SW 1271 (cell line): ENCODE measurements at places on chromosomes 5 and 9.

GRCh38 chr9:129885018-129885669, 49.9 kb downstream of the USP20 start:
- DNase-seq: no peak

- DNase-seq: no peak
Observed at GRCh38 chr5:132526974-132527564, 16.3 kb downstream of the IL5 start.

DNA sequence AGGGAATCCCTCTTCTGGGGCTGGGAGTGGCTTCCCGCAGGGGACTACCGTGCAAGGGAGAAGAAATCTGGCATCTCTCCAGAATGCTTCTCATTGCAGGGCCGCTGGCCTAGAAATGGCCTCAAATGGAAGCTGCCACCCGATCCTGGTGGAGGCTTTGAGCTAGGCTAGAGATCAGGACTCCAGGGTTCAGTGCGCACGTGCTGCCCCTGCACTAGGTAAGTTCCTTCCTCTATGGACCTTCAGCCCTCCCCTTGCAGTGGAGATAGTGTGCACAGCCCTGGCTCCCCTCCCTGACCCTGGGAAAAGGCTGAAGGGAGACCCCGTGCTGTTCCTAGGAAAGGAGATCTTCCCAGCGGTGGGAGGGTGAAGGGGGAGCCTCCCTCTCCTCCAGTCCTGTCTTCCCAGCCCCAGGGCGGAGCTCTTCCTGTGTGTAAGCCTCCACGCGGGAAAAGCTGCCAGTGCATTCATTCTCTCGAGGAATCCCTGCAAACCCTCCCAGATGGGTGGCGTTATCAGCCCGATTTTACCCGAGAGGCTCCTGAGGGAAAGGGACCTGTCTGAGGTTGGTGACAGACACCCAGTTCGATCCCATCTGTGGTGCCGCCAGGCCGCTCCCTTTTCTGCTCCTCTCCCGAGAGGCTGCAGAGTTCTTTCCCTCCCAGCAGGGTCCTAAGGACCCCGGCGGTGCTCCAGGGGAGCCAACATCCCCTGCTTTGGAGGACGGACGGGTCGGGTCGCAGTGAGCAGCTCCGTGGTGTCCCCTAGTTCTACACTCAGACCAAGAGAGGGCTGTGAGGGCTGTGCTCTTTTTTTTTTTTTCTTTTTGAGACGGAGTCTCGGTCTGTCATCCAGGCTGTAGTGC, 1.4 kb upstream of the CERCAM start:
- no peak for DNase-seq

DNA sequence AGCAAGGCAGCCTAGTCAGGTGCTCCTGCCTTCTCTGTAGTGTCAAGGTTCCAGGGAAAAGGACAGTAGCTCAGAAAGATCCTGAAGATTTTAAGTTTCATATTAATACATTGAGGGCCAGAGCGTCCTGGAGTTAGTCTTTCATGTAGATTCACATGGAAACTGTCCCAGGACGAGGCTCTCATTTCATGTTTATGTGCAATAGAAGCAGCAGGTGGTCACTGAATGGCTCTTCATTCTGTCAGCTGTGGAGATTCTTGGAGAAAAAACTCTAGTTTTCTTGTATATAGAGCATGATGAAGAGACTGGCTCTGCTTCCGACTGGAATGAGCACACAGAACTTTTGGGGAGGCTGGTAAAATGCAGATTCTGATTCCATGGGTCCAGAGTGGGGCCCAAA, 54.3 kb downstream of the MEGF10 start:
- DNase-seq: no peak
